Omental fat pad (tissue), 4 donors: ENCODE measurements at places on chromosomes 13 and 19.
A peak's percentile ranks its signal among the peaks of the same experiment; 100 is the strongest.

- no peak for DNase-seq
These were observed 75.3 kb downstream of the SERP2 start for GRCh38 chr13:44448875-44449274.

- DNase-seq, result no peak
These were observed at the start of gene TSPAN16 for GRCh38 chr19:11295665-11296245. Gene TSPAN16, plus strand, starts transcription at chr19:11296160. Its CDS starts 138 bp downstream, at chr19:11296298.

- DNase-seq, result no peak
These were observed 62.7 kb downstream of the COL4A1 start for GRCh38 chr13:110244071-110244830.

GRCh38 chr19:44677019-44677811 lies 5.9 kb downstream of the CEACAM19 start:
- no peak for DNase-seq

DNA sequence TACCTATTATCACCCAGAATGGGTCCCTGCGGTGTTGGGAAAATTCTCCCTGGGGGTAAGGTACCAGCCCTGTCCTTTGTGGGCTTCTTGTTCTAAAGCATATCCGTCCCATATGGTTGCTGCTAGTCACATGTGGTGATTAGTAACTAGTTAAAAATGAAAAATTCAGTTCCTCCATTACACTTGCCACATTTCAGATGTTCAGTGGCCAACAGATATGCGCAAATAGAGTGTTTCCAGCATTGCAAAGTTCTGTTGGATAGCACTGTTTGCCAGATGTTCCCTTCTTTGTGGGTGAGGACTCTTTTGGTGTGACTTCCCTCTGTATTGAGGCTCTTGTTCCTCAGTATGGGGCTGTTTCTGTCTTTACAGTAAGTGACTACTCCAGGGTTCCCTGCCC lies 3.8 kb downstream of the CNOT3 start:
- no peak for DNase-seq

DNA sequence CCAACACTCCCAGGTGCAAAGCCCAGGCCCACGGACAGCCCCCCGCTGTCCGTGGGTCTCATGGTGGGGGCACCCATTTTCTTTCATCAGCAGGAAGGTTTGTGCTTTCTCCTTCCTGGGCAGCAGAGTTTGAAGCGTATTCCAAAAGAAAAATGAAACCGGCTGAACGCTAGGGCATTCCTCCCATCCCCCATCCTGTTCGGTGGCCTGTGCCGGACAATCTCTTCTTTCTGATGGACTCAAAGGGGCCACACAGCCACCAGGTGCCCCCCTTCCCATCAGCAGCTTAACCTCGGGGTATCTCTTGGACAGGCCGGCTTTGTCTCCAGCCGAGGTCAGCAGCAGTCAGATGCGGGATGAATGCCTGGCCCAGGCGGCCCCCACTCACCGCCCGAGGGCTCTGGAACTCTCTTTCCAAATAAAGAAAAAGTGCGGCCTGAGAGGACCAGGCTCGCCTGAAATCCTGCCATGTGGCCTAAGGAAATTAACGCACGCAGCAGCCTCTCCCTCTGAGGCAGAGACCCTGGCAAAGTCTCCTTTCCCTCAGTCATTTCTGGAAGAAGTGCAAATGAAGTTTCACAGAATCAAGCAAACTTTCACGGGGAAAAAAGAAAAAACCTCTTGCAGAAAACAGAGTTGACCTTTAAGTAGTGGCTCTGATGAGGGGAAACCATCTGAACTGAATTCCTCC lies 67.8 kb downstream of the RASA3 start:
- DNase-seq, result no peak

DNA sequence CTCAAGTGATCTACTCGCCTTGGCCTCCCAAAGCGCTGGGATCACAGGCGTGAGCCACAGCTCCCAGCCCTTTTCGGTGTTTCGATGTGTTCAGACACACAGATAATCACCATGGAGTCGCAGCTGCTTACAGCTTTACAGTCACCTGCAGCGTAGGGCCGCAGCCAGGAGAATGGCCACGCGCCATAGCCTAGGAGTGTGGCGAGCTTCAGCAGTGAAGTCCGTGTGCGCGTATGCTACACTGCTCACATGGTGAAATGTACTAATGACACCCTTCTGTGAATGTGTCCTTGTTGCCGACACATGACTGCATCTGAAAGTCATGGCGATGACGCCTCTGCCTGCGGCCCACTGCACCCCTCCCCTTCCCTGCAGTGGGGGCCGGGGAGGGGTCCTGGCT lies 23.6 kb downstream of the AP3D1 start:
- DNase-seq, result no peak

GRCh38 chr13:40387775-40388174 lies 278.7 kb downstream of the FOXO1 start:
- DNase-seq, result no peak

GRCh38 chr13:113926301-113926761 lies 47.5 kb downstream of the C13orf46 start:
- DNase-seq, result peak; percentile 14

DNA sequence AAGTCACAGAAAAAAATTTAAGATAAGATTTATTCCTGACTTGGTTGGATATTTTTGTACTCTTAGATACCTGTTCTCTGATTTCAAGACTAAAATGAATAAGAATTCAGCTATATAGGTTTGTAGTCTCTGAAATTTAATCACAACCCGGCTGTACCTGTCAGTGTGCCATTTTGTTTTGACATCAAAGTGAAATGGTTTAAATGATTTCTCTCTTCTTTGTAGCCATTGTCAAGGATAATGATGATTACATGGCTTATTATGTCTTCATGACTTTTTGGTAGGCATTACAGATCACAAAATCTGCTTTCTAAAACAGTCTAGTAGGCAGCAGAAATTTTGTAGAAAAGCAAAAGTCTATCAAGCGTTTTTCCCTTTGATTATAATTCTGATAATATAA lies 72.5 kb downstream of the PCDH17 start:
- no peak for DNase-seq

GRCh38 chr13:98564204-98564603 lies 12.7 kb downstream of the STK24 start:
- no peak for DNase-seq

- no peak for DNase-seq
These were observed 3.5 kb downstream of the HS6ST3 start for GRCh38 chr13:96093296-96094006.

DNA sequence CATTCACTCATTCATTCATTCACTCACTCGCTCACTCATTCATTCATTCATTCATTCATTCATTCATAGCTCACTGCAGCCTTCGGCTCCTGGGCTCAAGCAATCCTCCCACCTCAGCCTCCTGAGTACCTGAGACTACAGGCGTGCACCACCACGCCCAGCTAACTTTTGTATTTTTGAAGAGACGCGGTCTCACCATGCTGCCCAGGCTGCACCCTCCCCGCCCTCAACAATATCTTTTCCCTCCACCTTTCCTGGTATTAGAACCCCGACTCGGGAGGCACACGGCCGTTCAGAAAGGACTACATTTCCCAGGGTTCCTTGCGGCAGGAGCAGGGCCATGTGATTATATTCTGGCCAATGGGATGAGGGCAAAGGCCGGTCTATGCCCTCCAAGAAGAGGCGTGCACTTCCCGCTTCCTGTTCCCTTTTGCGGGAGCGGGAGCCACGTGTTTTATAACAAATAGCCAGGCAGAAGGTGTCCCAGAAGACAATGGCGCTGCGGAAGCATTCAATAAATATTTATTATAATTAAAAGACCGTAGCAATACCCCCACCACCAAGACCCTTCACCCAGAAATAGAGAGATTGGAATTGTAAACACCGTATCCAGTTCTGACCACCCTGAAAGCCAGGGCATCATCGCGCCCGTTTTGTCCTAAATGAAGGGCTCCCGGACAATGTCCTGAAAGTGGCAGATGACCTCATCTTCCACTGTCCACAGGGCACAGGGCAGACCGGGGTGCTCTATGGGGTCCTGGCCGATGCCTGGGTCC lies 15.9 kb downstream of the TICAM1 start:
- DNase-seq, result peak; percentile 78

DNA sequence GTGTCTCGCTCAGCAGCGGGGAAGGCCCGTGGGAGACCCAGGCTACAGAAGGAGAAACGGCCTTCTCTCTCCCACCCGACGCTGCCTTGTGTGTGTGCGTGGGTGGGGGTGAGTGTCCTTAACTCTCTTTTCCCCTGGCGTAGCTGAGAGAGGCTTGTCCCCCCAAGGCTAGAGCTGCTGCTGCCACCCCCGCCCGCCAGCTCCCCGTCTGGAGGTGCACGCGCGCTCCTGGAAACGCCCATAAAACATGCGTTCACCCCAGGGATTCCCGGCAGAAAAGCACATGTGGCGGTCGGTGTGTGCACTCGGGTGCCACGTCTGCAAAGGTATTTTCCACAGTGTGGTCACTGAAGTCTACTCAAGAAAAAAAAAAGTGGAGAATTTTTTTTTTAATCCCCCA lies 36.1 kb downstream of the GADD45B start:
- DNase-seq, result no peak

- DNase-seq, result no peak
These were observed 886.1 kb upstream of the MIR17HG start for GRCh38 chr13:90461398-90461797.

- DNase-seq, result no peak
These were observed 35.2 kb upstream of the ISYNA1 start for GRCh38 chr19:18473003-18473705.

- no peak for DNase-seq
These were observed 1160.6 kb downstream of the PCDH9 start for GRCh38 chr13:66069570-66069969.

DNA sequence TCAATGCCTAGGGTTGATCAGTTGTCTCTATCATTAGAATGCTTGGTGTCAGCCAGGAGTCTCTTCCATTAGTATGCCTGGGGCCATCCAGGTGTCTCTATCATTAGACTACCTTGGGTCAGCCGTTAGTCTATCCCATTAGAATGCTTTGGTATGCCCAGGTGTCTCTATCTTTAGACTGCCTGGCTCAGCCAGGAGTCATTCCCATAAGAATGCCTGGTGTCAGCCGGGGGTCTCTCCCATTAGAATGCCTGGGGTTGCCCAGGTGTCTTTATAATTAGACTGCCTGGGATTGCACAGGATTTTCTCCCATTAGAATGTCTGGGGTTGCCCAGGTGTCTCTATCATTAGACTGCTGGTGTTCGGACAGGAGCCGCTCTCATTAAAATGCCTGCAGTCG lies 1442.9 kb downstream of the UQCRFS1 start:
- DNase-seq, result no peak

DNA sequence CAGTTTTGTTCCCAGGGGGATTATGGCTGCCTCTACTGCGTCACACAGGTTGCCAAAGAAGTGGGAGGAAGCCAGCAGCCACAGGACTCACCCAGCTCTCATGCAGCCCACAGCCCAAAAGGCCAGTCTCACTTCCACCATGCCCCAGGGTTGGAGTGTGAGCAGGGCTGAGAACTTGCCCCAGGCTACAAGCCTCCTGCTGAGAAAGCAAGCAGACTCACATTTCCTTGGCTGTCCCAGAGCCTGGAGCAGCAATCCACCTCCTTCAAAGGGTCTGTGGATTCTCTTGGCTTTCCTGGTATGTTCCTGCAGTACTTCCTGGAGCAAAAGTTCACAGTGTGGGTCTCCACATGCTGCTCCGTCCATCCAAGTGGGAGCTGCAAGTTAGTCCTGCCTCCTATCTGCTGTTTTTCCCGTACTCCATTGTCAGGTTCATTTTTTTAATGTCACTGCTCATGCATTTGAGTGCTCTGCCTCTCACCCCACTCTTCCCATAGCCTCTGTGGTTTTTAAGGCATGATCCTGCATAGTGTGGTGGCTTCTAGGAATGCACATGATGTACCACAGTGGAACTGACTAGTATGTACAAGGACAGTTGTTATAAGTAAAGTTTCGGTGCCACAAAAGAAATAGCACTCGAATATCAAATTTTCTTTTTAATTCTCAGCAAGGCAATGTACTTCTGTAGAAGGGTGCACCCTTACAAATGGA lies 56.2 kb upstream of the ARHGEF7 start:
- no peak for DNase-seq

- DNase-seq, result no peak
These were observed 148.4 kb downstream of the AKAP11 start for GRCh38 chr13:42420304-42420703.

DNA sequence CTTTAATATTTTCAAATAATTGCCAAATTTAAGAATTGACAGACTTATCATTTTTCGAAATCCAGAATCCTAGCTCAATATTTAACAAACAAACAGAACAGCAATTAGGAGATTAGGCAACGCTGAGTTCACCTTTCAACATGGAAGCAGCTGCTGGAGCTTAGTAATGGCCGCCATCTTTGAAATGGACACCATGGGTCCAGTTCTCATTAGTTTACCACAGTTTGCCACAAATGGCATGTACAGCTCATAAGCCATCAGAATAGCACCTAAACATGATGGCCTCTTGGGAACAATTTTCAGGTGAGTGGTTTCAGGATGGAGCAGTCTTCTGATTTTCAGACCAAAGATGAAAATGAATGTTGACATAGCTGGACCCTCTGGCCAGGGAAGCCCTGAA lies 313.6 kb upstream of the OBI1 start:
- DNase-seq, result no peak

- no peak for DNase-seq
These were observed 855.9 kb upstream of the KLHL1 start for GRCh38 chr13:70964124-70964523.

GRCh38 chr13:113034451-113035212 lies 65.6 kb downstream of the MCF2L start:
- DNase-seq, result no peak

DNA sequence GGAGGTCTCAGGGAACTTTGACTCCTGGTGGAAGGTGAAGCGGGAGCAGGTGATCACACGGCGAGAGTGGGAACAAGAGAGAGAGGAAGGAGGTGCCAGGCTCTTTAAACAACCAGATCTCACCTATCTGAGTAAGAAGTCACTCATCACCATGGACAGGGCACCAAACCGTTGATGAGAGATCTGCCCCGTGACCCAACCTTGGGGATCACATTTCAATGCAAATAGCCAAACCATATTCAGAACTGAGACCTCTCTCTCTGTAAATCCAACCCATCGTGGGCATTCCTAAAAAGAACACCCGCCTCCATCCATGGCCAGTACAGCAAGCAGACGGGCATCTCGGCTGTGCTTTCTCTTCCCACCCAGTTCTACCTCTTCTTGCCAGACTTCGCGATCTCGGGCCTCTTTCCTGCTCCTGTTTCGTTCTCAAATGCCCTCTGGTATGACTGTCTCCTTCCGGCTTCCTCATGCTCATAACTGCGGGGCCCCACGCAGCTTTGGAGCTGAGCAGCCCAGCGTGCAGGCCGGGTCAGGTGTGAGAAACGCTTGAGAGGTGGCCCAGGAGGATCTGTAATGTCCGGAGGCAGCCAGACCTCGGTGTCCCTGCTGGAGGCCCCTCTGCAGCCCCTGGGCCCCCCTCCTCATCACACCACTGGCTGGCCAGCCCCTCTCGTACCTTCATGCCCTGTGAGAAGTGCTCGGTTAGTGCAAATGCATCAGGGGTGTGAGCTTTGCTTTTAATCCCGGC lies 97.0 kb upstream of the GPR183 start:
- DNase-seq, result no peak

DNA sequence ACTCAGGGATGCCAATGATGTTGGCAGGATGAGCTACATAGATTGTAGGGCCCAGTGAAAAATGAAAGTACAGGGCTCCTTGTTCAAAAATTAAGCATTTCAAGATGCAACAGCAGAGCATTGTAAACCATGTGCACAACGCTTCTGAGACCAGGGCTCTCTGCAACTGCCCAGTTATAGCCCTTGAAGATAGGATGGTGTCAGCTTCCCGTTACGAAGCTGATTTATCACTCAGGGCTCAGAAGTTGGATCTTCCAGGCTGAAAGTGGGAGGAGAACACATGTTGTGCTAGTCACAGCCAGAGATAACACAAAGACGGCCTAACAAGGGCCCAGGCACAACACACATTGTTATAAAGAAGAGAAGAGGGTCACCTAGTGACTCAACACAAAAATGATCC lies 466.7 kb downstream of the TUBA3C start:
- no peak for DNase-seq
